ENCODE measurements at places on chromosomes 2 and 18.

GRCh38 chr2:232872826-232873225 is 2.8 kb downstream of the SNORC start:
- DNase-seq: no peak

GRCh38 chr2:176260689-176261088 is 8.6 kb upstream of the MTX2 start:
- no peak for DNase-seq

GRCh38 chr2:124193706-124194105 is 168.6 kb downstream of the CNTNAP5 start:
- DNase-seq: no peak

DNA sequence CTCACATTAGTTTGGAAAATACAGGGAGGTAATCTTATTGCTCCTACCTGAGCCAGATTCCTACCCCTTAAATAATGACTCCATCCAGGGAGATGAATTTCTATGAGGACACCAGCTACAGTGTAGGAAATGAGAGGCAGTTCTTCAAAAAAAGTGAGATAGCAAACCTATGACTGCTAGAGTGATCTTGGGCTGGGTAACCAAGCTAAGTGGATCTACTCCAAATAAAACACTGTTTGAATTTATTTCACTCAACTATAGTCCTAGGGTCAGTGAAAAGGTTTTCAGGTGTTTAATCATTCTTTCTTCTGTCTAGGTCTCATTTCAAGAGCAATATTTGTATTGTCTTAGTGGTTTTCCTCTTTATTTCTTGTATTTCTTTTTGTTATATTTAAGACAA is 272.1 kb upstream of the VWC2L start:
- DNase-seq: no peak

DNA sequence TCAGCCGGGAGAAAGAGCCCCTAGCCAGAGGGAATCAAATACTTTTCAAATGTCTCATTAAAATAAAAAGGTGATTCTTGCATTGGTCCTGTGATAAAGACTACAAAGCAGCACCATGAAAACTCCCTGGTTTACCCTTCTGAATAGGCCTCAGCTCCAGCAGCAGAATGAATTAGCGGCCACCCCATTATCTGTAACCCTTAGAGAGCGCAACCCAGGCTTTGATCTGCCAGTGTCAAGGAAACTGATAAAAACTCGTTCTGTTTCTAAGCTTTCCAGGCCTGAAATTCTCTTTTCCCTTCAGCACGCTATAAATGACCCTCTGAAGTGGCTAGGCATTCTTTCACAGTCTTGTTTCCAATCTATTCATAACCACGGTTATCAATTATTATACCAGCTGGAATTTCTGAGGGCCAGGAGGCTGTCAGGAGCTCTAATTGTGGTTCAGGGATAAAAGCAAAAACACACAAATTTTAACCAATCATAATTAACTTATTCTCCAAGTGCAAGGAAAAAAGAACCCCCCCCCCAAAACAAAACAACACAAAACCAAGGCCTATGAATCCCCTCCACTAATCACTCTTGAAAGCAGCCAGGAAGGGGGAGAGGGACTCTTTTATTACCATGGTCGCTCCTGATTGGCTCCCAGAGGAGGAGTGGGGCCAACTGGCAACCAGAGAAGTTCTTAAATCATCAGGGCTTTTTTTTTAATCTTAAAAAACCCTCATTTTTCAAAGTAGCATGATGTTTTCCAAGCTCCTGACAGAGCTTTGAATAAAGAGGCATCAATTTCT is 258.9 kb downstream of the CYRIA start:
- no peak for DNase-seq

GRCh38 chr2:26162963-26163362 is 9.9 kb upstream of the GAREM2 start:
- no peak for DNase-seq

- DNase-seq: no peak
These were observed 46.0 kb downstream of the TNS1 start for GRCh38 chr2:217956586-217957457.

DNA sequence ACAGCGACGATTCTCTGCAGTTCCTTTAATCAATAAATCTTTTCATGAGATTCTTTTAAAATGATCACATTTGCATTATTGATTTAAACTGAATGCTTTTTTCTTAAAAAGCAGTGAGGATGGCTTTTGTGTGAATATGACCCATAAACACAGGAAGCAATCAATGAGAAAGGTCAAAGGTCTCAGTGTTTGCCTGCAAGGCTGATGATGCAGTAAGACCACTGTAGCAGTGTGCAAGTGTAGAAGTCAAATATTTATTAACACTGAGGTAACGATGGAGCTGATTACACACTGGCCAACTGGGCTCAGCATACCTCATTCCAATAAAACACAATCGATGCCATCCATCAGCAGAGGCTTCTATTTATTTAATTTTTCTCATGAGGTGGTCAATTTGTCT is 633.5 kb downstream of the DCDC2C start:
- DNase-seq: no peak

- no peak for DNase-seq
These were observed 27.2 kb downstream of the CDKL4 start for GRCh38 chr2:39216346-39217191.

DNA sequence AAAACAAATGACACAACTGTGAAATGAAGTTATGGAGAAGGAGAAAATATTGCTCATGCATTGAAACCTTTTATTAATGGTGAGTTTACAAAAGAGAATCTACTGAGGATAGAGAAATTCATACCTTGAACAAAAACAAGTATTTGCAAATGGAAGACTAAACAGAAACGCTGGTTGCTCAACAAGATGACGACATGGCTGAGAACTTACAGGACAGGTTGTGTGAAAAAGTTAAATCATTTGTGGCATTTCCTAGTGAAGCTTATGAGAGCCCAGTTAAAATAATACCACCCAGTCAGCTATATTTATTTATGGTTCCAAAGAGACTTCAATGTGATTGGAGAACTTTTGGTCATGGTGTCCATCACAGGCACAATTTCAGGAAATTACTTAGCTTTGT is 148.6 kb upstream of the PKDCC start:
- no peak for DNase-seq

DNA sequence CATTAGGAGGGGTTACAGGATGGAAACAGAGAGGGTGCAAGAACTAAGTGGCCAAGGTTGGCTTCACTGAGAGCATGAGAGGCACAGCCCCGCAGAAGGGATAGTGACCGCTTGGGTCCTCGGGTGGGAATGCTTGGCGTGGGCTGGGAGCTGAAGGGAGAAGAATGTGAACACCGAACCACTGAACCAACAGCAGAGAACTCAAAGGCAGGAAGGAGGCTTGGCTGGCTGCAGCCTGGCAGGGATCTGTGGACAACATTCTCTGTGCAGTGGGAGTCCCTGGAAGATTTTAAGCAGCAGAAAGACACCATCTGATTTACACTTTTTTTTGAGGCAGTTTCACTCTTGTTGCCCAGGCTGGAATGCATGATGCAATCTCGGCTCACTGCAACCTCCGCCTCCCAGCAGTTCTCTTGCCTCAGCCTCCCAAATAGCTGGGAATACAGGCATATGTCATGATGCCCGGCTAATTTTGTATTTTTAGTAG is 33.9 kb downstream of the SOWAHC start:
- DNase-seq: no peak

DNA sequence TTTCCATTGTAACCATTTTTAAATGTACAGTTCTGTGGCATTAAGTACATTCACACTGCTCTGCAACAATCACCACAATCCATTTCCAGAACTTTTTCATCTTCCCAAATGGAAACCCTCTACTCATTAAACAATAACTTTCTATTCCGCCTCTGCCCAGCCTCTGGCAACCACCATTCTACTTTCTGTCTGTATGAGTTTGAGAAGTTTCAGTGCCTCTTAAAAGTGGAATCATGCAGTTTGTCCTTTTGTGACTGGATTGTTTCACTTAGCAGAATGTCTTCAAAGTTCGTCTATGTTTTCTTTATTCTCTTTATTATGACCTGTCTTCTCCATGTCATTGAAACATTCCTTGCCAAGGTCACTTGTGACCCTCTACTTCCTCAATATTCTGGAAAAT is 22.0 kb upstream of the PELI1 start:
- DNase-seq: no peak

- no peak for DNase-seq
These were observed 92.5 kb downstream of the PTPN4 start for GRCh38 chr2:119852214-119852613.

DNA sequence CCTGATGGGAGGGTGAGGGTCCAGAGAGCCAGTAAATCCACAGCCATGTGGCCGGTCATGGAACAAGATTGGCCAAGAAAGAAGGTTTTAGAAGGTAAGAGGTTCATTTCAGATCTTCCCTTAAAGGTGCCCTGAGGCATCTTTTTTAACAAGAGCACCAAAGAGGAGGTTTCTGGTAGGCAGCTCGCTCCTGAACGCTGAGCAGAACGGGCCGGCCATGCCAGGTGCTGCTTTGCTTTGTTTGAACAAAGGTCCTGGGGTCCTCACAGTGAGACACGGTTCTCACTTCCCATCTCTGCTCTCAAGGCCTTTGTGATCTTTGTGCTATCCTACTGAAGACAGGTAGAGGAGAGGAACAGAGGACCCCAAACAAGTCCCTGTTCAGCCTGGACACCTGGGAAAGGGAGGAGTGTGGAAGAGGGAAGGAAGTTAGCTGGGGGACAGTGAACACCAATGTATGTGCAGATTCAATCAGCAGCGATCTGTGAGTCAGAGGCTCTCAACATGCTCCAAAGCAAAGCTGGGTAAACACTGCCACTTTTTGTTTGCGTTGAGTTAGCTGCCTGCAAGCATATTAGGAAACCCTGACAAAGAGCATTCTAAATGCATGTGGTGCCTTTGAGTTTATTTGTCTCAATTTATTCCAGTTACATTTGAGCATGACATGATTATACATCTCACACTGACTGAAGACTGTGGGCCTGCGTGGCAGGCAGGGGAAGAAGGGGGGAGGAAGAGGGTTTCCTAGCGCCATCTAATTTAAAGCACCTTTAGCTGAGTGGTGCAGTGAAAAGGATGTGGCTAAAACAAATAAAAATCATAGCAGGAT is 102.4 kb downstream of the ASB1 start:
- DNase-seq: no peak

DNA sequence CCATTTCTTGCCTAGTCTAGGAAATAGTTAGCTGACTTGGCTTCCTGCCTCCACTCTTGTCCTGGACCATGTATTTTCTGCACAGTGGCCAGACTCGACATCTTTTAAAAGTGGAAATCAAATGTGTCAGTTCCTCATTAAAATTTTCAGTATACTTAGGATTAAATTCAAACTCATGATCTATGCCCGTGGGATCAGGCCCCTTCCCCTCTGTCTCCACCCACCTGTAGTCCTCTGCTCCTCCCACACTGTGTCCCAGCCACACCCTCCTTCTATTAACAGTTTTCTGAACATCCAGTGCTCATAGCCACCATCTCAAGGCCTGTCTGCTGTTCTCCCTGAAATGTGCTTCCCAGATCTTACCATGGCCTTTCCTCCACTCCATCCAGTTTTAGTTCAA is 13.3 kb downstream of the ARHGAP25 start:
- DNase-seq: no peak

DNA sequence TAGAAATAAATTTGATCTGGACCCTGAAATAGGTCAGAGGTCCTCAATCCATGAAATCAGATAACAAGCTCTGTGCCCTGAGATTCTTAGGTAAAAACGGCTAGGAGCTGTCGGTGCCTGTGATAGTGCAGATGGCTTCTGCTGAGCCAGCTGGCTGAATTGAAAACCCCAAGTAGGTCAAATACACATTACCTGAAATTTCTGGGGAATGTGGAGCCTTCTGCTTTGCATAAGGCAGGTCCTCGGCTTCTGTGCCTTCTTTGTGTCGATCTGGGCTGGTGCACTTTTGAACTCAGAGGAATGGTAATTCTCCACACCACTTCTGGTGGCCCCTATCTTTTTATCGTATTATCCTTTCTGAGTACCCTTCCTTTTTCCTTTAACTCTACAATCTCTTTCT is 66.6 kb downstream of the CNTNAP5 start:
- DNase-seq: no peak

DNA sequence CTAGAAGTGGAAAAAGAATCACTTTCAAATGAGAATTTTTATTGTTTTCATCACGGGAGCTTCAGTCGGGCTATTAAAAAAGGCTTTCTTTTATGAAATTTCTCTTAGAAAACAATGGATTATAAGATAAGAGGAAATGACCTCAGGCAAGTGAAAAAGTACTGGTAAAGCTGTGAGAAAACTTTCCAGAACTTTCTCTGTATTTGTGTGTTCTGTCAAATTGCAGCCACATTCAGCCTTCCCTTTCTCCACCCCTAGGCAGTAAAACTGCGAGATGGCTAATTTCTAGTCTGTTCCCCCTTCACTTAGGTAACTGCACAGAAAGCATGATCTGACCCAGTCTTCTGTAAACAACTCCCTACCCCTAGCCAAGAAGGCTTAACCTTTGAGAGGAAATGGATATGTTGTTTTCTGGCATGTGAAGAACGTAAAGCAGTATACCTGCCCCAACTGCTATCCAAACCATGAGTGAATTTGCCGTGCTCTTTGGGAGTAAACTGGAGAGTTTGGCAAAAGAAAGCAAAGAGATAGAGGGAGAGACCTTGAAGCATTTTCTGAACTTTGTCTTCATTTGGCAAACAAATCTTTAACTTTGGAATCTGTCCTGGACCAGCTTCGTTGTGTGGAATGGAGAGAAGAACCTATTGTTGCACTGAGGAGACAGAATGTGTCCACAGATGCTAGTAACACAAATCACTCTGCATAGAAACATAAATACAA is 105.4 kb downstream of the ETAA1 start:
- DNase-seq: no peak

GRCh38 chr2:136012315-136012714 is 26.9 kb upstream of the DARS1 start:
- no peak for DNase-seq

DNA sequence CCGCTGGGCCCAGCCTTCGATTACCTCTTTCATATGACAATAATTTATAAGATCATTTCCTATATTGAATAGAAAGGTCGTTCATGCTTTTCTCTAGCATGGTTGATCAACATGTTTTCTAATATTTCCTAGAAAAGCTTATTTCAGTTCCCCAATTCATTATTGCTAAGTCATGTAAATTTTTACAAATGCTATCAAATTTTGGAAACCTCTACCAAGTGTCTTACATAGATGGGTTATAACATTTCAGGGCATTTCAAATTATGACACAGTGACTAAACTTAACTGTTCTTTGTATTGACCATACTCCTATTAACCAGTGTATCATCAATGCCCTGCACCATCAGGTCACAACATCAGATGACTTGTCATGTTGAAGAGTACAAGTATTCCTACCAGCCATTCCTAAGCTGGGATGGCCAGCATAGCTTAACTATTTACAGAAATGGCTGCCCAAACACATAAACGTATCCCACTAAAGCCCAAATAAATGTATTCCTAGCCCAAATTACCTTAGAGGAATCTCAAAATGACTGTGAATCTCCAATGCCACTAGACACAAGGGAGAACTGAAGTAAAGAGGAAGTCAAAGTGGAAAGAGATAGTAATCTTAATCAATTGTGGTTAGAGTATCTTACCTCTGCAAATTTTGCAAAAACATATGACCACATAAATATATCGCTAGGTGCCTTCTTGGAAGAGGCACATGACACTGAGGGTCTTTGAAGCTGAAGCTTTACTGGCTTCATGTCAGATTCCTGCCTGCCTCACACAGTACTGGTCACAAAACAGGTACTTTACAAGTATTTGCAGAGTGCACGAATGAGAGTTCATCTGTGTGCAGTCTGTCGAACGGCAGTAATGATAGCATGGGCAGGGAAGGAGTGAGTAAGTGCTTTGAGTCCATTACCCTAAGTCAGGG is 87.3 kb upstream of the TLK1 start:
- DNase-seq: no peak

GRCh38 chr2:55985406-55985805 is 61.8 kb upstream of the EFEMP1 start:
- no peak for DNase-seq

Measured in hematopoietic multipotent progenitor cell treated with erythropoietin and hydrocortisone succinate and interleukin-3 and kit ligand, for 17 days (in vitro differentiated cells).